ENCODE measurements at places on chromosomes 11 and 22.

DNA sequence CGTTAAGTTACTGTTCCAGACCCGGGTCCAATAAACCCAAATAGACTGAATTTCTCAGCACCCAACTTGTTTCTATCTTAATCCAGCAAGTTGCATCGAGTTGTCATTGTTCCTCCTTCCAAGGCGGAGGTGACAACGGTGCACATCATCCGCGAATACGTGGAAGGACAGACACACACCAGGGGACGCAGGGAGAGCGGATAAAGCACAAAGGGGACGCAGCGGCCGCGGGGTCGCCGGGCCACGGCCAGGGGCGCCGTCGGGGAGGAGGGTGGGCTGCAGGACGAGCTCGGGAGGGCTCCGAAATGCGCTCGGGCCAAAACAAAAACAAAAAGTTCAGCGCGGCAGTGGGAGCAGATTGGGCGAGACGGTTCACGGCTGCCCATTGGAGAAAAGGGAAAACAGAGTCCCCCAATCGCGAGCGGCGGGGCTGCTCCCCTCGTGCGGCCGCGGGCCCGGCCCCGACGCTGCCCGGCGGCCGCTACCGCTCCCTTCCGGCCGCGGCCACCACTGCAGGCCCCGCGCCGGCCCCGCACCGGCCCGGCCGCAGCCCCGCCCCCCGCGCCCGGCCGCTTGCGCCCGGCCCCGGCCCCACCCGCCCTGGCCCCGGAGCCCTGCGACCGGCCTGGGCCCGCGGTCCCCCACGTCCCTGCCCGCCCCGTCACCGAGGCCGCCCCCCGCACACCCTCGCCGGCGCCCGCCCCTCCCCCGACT is 518 bp downstream of the KMT5B start:
- peak; percentile 64 for DNase-seq

DNA sequence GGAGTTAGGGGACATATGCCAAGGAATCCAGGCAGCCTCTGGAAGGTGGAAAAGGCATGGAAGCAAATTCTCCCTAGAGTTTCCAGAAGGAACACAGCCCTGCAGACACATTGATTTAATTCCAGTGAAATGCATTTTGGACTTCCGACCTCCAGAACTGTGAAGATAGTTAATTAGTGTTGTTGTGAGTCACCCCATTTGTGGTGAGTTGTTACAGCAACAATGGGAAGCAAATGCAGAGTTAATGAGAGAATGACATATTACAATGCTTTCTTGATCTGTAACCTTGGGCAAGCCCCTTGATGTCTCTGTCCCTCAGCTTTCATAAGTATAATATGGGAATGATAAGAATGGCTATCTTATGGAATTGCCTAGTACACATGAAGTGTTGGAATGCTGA is 178.7 kb downstream of the KIRREL3 start:
- DNase-seq: no peak

- no peak for DNase-seq
These were observed 56.8 kb upstream of the FBXO3 start for GRCh38 chr11:33830903-33831648.

DNA sequence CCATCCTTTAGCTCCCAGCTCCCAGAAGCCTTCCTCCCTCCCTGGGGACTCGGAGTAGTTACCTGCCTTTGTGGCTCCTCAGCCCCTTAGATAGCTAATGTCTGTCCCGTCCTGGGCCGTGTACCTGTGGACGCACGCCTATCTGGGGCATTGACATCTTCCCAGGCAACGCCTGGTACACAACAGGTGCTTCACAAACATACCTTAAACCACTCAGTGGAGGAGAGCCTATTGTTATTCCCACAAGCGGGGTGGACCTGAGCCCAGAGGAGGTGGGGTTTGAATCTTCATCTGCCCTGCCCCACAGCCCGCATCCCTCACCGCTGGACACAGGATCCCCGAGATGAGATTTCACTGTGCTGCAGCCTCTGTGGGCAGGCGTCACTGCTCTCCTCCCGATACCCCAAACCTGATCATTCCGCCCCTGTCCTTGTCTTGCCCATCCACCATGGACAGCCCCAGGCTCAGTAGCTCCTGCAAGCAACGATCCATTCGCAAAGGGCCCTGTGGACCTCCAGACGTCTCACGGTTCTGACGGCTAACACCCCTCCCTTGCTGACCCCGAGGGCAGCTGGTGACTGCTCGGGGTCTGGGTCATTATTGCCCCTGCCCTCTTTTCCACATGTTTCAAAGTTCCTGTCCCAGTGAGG is 73.8 kb upstream of the SHISAL1 start:
- no peak for DNase-seq

- no peak for DNase-seq
These were observed 26.1 kb upstream of the LDHA start for GRCh38 chr11:18368221-18368620.

DNA sequence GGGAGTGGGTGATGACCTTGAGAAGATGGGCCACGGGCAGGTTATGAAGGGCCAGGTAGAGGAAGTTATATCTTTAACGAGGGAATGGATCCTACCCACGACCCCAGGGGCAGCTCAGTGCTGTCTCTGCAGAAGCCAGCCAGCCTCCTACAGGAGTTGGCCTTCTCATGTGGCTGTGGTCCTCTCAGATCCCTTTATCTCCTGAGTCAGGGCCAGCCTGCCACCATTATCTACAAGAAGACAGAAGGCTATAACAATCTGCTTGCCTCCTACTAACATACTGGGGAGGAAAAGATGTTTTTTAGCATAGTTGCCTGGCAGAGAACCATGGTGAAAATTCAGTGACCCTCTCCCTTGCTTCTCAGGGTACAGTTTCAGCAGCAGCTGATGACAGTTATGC is 7.0 kb upstream of the YWHAH start:
- no peak for DNase-seq

- peak; percentile 95 for DNase-seq
These were observed 750 bp upstream of the LARGE1 start for GRCh38 chr22:33920927-33921524.

GRCh38 chr11:114678125-114679036 is at the start of gene NXPE2:
NXPE2 (plus strand) TSS chr11:114678527; CDS start chr11:114678576, 49 bp downstream.
- DNase-seq: no peak

DNA sequence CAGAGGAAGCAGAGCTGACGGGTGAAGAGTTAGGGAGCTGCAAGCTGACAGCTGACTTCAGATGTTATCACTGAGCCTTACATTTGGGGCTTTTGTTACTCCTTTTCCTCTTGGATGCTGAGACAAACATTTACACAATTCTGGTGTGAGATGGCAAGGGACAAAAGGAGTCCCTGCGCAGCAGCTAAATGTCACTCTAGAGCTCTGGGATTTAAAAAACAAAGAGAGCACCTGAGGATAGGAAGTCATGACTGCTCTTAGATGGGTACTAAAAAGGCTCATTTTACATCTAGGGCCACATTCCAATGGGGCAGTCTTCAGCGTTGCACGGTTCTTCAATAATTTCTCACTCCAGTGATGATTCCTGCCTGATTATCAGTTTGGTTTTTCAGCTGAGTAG is 204.5 kb downstream of the RAB38 start:
- no peak for DNase-seq

DNA sequence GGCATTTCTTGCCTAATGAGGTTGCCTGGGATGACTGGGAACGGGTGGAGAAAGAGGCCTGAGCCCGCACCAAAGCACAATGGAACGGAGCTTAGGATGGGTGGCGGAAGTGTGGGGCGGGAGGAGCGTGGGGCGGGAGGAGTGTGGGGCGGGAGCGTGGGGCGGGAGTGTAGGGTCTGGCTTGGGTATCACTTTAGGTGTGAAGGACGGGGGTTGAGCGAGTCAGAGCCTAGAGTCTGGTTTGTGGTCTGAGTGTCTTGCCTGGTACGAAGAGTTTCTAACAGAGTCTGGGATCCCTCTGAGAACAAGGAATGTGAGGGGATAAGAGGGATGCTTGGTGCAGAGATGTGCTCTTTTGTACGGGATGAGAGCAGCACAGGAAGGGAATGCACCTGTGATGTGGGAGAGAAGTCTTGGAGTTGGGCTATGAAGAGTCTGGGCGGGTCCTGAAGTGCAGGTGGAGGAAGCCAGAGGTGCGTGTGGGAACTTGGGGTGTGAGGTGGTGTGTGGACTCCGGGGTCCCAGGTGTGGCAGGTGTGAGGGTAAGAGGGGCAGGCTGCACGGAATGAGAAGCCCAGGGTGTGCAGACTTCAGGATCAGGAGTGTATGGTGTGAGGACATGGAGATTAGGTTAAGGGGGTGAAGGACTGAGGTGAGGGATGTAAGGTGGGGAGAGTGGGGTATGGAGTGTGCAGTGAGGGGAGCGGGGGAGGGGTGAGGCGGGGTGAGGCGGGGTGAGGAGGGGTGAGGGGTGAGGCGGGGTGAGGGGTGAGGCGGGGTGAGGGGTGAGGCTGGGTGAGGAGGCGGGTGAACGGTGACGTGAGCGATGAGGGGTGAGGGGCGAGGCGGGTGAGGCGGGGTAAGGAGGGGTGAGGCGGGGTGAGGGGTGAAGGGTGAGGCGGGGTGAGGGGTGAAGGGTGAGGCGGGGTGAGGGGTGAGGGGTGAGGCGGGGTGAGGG is 1.0 kb downstream of the SYCE3 start:
- no peak for DNase-seq

GRCh38 chr22:36064358-36064757 is 35.7 kb upstream of the RBFOX2 start:
- no peak for DNase-seq

GRCh38 chr11:127632546-127632945 is 632.0 kb upstream of the KIRREL3 start:
- DNase-seq: no peak

DNA sequence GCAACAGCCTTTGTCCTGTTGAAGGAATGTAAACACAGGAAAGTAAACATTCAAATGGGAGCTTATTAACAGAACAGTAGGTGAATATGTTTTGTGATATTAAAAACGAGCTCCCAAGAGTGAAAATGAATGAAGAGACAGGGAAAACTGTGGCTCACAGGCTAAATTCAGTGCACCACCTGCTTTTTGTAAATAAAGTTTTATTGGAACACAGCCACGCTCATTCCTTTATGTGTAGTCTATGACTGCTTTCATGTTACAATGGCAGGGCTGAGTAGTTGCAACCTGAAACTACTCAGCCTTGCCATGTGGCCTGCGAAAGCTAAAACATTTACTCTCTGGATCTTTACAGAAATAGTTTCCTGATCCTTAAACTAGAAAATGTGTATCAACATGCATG is 136.9 kb downstream of the MYO18B start:
- DNase-seq: no peak

GRCh38 chr11:17733261-17733660 is 1.3 kb upstream of the KCNC1 start:
- no peak for DNase-seq

DNA sequence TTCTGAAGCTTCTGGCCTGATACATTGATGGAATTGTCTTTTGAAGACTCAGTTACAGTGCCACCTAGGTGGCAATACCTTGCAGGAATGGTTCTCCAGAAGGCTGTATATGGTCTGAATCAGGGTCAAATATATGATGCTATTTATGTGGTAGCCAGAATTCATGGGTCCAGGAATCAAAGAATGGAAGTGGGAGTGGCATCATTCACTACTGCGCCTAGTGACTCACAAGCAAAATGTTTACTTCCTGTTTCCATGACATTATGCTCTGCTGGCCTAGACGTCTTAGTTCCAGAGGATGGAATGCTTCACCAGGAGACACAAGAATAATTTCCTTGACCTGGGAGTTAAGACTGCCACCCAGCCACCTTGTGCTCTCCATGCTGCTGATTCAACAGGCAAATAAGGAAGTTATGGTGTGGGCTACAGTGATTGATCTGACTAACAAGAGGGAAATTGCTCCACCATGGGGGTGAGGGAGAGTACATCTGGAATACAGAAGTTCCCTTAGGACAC is 491.8 kb downstream of the ETS1 start:
- DNase-seq: no peak

DNA sequence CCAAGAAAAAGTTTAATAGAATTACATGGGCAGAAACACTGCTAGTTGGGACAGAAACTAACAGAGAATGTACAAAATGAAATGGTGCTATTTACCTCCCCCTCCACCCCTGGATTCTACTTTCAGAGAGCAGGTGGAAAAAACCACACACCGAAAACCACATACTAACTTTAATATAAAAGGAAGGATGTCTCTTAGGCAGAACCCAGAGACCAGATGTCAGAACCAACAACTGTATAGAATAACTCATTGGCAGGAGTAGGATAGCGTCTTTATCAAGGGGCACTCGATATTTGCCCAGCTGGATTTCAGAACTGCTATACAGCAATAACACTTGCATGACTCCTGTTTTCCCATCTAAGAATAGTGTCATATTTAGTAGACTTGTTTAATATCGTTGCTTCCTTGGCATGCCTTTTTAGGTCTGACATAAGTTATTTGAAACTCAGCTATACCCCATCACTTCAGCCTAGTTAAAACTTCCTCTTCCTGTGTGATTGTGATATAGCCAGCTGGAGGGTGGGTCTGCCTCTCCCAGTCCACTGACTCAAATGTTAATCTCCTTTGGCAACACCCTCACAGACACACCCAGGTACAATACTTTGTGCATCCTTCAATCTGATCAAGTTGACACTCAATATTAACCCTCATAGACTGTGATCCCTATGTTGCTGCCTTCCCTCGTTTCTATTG is 1.2 kb downstream of the SLC22A25 start:
- DNase-seq: no peak

DNA sequence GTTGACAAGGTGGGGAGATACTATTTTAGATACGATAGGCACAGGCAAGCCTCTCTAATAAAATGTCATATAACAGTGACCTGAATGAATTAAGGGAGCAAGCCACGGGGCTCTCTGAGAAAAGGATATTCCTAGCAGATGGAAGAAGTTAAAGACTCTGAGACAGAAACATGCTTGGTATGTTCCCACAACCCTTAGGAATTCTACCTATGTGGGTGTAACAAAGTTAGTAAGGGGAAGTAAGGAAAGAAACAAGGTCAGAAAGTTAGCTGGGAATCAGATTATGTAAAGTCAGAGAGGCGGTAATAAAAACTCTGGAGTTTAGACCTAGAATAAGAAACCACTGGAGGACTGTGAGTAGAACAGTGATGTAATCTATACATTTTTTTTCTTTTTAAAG is 59.7 kb upstream of the GDPD4 start:
- no peak for DNase-seq

DNA sequence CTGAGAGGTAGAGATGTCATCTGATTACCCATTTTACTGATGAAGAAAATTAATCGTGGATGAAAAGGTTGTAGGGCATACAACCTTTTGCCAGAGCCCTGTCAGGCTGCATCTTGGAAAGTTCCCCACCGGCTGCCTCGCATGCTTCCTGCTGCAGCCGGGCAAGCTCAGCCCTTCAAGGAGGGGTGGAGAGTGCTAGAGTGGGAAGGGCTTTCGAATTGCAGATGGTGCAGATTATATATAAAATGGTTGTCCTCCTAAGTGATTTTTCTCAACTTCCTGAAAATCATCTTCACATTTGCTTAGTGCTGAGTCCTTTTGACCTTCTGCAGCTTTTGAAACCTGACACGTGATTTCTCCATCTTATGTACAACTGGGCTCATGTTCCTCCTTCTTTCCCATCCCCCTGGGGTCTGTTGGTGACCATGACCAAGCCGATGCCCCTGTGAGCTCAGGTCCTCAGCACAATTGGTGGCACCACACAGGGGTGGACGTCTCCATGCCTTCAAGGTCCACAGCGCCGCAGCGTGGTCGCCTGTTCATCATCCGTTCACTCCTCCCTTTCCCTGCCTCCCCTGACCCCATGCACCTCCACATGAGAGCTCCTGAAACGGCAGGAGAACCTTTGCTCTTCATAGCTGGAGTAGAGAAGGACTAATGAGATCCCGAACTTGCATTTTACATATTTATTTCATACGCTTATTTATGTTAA is 47.6 kb upstream of the MYO18B start:
- DNase-seq: no peak

GRCh38 chr22:20885557-20886323 is 26.9 kb downstream of the SNAP29 start:
- peak; percentile 70 for DNase-seq

- no peak for DNase-seq
These were observed 229.2 kb downstream of the ADAMTS15 start for GRCh38 chr11:130677486-130678153.

- peak; percentile 64 for DNase-seq
These were observed 6.9 kb downstream of the KMT5B start for GRCh38 chr11:68206211-68206610.
